ENCODE measurements at places on chromosomes 1 and 21.

DNA sequence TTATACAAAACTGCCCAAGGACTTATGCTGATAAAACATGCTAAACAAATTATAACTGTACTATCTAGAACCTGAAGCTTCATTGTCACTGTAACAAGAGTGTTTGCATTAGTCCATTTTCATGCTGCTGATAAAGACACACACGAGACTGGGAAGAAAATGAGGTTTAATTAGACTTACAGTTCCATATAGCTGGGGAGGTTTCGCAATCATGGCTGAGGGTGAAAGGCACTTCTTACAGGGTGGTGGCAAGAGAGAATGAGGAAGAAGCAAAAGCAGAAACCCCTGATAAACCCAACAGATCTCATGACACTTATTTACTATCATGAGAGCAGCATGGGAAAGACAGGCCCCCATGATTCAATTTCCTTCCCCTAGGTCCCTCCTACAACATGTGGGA lies 100.4 kb downstream of the SPATA6 start:
- DNase-seq, result no peak

DNA sequence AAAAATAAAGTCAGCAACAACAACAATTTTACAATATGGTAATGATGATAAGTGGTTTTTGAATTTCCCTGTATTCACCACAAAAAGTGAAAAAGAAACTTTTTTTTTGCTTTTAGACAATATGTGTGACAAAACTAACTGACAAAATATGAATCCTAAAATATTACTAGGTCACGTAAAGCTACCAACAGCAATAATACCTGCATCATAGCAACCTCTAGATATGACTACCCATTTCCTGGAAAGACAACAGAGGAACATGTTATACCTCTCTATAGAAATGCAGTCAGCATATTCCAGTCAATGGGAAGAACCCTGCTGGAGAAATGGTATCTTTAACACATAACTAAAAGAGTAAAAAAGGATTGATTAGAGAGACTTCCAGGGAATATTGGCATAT lies 73.7 kb downstream of the PDE4B start:
- DNase-seq, result no peak

DNA sequence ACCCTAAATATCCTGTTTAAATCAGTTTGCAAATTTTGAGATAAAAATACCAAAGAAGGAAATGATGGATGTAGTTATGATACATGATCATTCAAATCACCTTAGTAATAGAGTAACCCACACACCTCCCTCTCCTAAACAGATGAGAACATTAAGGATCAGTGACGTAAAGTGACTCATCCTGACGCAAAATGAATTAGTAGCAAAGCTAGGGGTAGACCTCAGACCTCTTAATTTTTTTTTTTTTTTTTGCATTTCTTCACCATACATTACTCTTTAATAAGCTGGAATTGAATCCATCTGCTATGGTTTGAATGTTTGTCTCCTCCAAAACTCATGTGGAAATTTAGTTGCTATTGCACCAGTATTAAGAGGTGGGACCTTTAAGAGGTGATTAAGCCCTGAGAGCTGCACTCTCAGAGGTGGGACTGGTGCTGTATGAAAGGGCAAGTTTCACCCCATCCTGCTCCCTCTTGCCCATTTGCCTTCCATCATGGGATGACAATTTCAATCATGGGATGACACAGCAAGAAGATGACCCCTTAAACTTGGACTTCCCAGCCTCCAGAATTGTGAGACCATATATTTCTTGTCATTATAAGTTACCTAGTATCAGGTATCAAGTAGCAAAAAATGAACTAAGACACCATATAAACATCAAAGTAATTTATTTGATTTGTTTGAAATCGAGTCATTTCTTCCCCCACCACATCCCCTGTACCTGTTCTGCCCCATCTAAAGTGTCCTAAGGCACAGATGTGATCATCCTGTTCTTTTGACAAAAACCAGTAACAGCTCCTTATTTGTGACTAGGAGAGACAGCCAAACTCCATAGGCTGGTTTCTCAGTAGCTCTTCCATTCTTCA lies 114.6 kb upstream of the DUSP10 start:
- DNase-seq, result no peak

GRCh38 chr1:116529199-116529631 lies 41.6 kb downstream of the CD58 start:
- peak; percentile 46 for DNase-seq

GRCh38 chr1:72915581-72915980 lies 633.2 kb upstream of the NEGR1 start:
- DNase-seq, result no peak

DNA sequence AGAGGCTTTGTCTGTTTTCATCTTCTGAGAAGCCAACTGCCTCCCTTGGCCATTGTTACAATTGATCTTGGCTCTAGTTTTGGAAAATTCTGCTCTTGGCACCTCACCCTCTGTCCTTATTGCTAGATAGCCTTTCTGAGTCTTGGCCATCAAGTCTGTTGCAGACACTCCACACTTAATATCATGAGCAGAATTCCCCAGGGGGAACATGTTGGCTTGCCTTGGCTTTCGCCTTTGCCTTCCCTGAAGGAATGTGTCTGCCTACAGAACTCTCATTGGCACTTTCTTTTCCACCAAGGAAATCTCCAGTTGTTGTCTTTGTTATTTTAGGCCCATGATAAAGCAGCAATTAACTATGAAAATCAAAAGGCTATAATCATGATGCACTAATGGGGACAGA lies 42.7 kb upstream of the LDLRAP1 start:
- DNase-seq, result no peak

GRCh38 chr1:227788271-227789083 lies 27.0 kb upstream of the PRSS38 start:
- peak; percentile 55 for DNase-seq
